ENCODE measurements at places on chromosomes 3 and 15.

DNA sequence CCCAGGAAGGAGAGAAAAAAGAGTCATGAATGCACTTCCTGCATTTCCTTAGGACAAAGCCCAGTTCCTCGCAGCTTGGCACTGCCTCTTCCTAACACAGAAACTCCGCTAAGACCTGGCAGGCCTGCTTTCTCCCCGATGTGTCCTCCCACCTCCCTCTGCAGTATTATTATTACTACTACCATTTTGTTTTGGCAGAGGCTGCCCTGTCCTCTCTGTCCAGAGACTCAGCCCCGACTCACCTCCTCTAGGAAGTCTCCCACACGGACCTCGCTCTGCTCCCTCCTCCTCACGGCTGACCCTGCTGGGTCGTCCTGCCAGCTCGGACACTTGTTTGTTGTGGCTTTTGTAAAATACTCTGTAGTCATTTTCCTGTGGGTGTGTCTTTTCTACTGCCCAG, 107.2 kb upstream of the HACD2 start:
- DNase-seq: no peak

DNA sequence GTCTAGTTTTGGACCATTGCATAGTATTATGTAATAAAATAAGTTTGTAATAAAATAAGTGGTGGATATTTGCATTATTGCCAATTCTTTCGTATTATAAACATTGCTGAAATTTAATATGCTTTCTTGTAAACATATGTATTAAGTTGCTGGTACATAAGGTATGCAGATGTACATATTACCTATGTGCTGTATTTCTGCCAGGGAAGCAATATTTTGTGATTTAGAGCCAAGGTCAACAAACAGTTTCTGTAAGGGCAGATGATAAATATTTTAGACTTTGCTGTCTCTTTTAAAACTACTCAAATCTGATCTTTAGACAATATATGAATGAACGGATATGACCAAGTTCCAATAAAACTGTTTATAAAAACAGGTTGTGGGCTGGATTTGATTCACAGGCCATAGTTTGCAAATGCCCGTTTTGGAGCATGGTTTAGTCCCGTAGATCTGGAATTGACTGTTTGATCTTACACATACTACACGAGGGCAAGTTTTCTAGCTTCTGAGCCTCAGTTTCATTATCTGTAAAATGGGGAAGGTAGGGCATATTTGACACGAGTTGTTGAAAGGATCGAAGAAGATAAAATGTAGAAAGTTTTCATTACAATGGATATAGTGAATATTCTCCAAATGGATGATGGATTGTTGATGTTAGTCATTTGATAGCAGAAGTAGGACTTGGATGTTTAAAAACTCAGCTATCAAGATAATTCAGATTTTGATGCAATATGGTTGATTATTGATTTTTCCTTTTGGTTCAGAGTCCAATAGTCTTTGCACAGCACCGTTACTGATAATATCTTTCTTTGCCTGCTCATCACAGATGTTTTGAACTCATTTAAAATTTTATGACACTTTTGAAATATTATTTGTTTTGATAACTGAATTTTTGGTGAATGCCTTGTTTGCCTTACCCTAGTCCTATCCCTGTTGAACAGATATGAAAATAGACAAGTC, 394.6 kb downstream of the FEZF2 start:
- no peak for DNase-seq

- no peak for DNase-seq
Measured at GRCh38 chr15:40307421-40308211, at the start of gene PLCB2. TSS of gene PLCB2 (minus strand) at chr15:40307935. CDS start at chr15:40307672, 263 bp downstream.

- no peak for DNase-seq
Measured at GRCh38 chr3:195160908-195161434, 110.0 kb downstream of the XXYLT1 start.

- DNase-seq: no peak
Measured at GRCh38 chr15:63971427-63971805, 74.9 kb downstream of the DAPK2 start.

DNA sequence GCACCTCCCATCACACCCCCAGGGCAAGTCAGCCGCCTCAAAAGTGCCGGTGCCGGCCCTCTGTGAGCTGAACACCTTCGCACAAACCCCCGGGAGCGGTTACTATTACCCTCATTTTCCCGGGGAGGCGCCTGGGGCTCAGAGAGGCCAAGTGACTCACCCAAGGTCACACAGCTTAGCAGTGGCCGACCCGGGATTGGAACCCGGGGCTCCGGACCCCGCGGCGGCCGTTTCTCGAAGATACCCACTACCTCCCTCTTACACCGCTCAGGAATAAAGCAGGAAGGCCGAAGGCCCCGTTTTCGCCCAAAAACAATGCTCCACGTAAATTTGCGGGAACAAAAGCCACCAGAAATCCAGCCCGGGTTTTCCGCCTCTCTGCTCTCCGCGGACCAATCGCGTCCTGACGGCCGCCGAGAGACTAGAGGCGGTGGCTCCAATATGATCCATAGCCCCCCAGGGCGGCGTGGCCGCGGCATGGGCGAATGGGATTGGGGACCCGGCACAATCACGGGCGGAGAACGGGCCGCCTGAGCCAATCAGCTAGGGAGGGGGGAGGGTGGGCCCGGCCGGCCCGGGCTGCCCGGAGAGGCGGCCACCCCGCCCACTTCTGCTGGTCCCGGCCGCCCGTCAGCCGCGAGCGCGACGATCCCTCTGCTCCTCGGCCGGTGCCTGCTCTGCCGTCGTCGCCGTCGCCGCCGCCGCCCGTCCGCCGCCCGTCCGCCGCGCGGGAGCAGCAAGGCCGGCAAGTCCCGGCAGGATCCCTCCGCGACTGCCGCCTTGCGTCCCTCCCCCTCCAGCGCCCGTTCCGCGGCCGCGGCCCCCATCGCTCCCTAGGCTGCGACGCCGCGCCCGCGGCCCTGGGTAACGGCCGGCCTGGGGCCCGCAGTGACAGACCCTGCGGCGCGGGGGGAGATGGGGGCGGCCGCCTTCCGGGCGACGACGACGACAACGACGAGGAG, 177.0 kb downstream of the OR4M2 start:
- no peak for DNase-seq

Data from amniotic stem cell (primary cell).